Panc1 (cell line): ENCODE measurements at places on chromosomes 12 and 14. TPM values are rescaled to one million over a fixed set of nuclear protein-coding genes. Genes with fewer than 3 reads are reported as not detected.

SERPINA10 gene
- 0.03 TPM for total RNA-seq

DNA sequence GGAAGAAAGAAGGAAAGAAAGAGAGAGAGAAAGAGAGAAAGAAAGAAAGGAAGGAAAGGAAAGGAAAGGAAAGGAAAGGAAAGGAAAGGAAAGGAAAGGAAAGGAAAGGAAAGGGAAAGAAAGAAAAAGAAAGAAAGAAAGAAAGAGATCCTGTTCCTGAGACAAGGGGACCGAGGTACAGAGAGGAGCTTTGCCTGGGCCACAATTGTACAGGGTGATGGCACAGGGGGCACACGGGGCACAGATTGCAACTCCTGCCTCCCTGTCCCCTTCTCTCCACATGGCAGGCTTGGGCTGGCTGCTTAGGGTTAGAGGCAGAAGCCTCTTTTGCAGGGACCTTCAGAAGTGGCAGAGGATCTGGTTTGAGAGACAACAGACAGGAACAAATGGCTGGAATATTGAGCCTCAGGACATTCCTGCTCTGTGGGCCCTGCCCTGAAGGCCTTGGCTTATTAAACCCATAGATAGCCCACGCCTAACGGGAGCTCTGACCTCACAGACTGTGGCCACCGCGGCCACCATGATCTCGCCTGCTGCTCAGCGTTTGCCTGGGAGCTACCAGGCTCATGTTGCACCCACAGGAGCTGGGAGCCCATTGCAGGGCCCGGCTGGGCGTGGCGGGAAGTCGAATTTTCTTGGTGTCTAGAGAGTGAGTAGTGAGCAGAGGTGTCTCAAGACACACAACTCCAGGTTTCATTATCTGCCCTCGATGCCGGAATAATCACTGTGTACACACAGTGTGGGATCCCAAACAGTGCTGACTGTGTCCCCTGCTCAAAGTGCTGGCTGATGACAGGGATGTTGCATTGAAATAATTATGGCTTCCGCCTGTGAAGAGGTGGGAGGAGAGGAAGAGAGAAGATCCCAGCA, 147.9 kb upstream of the NCOR2 start:
- H3K27ac ChIP-seq, result peak overlapping the region; percentile 80
- no peaks in the 10 kb centered on the region for H3K27me3 ChIP-seq
- no peak for DNase-seq
- no peaks in the 10 kb centered on the region for H3K36me3 ChIP-seq

DNA sequence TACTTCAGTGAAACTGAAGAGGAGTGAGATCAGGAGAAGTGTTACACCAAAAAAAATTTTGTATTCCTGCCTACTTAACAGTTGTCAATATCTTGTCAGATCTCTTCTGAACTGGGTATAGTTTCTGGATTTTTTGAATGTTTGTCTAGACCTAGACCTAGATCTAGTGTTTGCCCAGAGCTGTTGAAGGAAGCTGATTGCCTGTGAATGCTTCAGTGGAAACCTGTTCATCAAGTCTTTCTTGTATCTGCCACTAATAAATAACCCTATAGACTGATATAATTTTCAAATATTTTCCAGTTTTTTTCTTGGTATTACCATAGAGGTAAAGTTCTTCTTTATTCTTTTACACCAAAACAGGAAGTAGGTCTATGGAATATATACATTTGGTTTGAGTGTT, 781.5 kb upstream of the FBXO33 start:
- no peaks in the 10 kb centered on the region for H3K36me3 ChIP-seq
- H3K27me3 ChIP-seq, result no peaks in the 10 kb centered on the region
- no peak for DNase-seq
- H3K27ac ChIP-seq, result no peak overlapping the region
- no peaks in the 10 kb centered on the region for H3K4me1 ChIP-seq

- H3K4me3 ChIP-seq, result no peak overlapping the region
- no peaks in the 10 kb centered on the region for H3K4me1 ChIP-seq
- no peak for DNase-seq
Measured at GRCh38 chr12:90683871-90684270, 271.1 kb downstream of the CCER1 start.

CINP gene
- total RNA-seq, result 28.3 TPM

EML5 gene
- total RNA-seq, result 0.10 TPM

DNA sequence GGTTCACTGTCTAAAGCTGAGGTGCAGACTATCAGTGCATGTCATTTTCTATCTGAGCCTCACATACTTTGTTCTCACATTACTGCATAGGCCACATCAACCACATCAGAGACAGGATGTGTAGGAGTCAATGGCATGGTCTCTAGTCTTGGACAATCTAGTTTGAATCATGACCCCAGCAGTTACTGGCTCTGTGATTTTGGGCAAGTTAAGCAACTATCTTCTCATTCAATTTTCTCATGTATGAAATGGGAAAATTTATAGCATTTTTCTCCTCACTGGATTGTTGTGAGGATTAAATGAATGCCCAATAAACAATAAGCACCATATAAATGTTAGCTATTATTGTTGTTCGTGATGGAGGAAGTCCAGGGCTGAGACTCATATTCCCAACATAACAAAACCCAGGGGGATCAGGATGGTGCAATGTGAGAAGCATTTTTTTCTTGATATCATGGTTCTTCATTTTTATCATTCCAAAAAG, 432.6 kb downstream of the LRIG3 start:
- H3K27me3 ChIP-seq, result no peaks in the 10 kb centered on the region
- no peak overlapping the region for H3K27ac ChIP-seq
- no peaks in the 10 kb centered on the region for H3K4me1 ChIP-seq

GRCh38 chr12:31819427-31819826, 90.6 kb upstream of the AMN1 start:
- H3K4me1 ChIP-seq, result no peaks in the 10 kb centered on the region
- no peak for DNase-seq

DNA sequence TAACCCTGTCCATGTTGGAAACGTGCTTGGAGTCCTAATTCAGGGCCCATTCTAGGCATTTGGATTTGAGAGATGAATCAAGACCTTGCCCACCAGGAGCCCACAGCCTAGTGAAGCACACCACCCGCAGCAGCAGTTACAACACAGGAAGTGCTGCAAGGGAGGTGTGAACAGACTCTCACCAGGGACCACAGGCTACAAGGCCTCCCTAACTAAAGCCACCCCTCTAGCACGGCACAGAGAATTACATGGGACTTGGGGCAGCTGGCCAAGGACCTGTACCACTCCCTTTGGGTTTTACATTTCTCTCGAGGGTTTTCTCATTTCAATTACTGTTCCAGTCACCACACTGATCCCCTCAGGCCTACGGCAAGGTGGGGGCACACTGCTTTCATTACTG, 49.5 kb upstream of the FOXN3 start:
- H3K36me3 ChIP-seq, result no peaks in the 10 kb centered on the region
- H3K27ac ChIP-seq, result no peak overlapping the region
- no peaks in the 10 kb centered on the region for H3K4me1 ChIP-seq
- no peaks in the 10 kb centered on the region for H3K27me3 ChIP-seq
- no peak overlapping the region for H3K4me3 ChIP-seq
- no peak for DNase-seq
